Muscle of arm (tissue), 14 donors: ENCODE measurements at places on chromosomes 1 and 21.
A peak's percentile ranks its signal among the peaks of the same experiment; 100 is the strongest.

GRCh38 chr1:31981972-31982371 is 31.7 kb upstream of the KHDRBS1 start:
- no peak for DNase-seq

DNA sequence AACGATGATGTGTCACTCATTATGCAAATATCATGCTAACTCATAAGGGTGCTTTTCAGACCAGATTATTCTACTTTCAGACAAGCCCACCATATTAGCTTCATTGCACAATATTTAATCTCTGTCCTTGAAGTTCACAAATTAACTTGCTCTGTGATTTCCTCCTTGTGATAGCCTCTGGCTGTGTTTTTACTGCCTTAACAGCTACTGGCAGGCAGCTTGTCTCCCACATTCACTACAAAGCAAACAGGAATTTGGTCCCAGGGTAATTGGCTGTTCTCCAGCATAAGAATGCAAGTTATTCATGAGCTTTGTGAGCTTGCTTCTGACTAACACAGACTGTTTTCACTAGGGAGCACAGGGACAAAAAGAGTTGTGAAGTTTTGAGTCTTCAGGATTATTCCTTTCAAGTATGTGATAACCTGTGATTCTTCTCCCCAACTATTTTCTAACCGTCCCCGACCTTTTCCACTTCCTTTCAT is 87.9 kb upstream of the HMCN1 start:
- peak; percentile 56 for DNase-seq

- no peak for DNase-seq
These were observed 474.1 kb downstream of the SMYD3 start for GRCh38 chr1:246032984-246033383.

DNA sequence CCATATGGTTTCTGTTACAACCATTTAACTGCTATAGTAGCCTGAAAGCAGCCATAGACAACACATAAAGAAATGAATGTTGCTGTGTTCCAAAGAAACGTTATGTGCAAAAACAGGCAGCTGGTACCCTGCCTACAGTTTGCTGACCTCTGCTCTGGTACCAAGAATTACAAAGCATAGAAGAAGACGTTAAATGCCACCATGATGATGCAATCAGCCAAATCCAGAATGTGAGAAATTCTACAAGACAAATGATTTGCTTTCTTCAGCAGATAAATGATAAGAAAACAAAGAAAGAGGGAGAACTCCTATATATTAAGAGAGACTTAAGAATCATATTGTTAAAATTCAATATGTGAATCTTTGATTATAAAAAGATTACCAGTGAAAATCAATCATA is 97.8 kb upstream of the PDE4B start:
- no peak for DNase-seq

DNA sequence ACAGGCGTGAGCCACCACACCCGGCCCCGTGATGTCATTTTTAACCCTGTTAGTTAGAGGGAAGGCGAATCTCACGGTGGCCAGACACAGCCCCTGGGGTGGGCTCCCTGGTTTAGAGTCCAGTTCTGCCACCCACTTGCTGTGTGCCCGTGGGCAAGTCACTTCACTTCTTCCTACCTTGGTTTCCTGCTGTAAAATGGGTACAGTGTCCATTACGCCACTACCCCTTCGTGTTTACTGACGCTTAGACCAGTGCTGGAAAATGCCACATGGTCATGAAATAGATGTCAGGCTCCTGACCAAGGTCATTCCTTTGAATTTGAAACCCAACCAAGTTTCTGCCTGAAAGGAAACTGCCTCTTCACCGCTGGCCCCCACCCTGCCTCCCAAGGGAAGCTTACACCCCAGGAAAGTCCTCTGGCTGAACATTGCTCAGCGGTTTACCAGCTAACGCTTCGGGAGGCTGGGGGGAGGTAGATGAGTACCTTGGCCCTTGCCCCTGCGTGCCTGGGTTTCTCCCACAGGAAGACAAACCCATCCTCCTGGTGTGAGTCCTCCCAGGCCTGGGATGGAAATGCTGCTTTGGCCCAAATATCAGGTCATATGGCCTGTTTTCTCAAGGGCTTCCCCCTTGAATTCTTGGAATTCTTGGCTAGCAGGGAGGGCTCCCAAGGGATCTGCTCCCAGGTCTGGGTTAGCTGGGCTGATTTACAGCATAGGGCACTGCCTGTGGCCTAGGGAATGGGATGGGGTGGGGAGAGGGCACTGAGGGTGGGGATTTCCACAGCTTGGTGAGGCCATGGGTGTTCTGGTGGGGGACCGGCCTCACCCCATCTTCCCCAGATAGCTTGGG is 7.6 kb upstream of the AADACL4 start:
- DNase-seq, result no peak

GRCh38 chr1:3410142-3410925 is 44.1 kb upstream of the ARHGEF16 start:
- peak; percentile 46 for DNase-seq

- DNase-seq, result no peak
These were observed 206.0 kb downstream of the LYPLAL1 start for GRCh38 chr1:219379691-219380090.

GRCh38 chr1:73564294-73564693 is 633.7 kb downstream of the LRRIQ3 start:
- no peak for DNase-seq

- no peak for DNase-seq
These were observed 158.6 kb downstream of the SYT2 start for GRCh38 chr1:202551683-202552082.

DNA sequence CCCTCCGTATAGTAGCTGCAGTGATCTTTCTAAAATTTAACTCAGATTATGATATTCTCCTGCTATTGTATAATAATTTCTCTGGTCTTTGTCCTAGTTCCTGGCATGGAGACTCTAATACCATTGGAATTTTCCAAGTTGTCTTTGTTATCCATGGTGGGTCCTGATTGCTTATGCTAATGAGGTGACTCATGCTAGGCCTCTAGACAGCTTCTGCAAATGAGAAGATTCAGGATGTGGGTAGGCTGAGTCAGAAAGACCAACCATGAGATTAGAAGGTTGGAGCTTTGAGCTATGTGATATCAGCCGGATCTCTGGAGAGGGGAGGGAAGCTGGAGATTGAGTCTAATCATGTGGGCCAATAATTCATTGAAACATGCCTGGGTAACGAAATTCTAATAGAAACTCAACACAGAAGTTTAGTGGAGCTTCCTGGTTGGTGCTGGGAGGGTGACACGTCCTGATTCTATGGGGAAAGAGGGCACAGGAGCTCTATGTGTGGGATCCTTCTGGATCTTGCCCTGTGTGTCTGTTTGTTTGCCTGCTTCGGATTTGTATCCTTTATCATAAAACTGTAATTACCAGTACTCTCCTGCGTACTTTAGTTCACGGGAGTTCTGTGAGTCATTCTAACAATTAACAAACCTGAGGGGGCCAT is 73.2 kb upstream of the CNIH3 start:
- DNase-seq, result no peak

DNA sequence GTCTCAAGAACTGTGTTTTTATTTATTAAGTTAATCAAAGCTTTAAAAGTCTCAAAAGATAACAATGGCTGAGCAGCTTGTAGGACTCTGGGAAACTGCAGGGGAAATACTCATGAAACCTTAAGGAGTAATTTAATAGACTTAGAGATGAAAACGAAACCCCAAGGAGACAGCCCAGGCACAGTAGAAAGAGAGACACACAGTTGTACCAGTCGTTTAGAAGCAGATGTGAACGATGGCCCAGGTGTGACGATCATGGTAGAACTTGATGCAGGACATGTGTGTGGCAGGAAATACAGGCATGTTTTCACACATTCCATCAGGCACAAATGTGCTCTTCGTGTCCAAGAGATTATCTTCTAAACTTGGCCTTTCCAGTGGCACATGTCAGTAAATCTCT is 21.2 kb upstream of the MRPS6 start:
- DNase-seq, result no peak

- DNase-seq, result no peak
These were observed 68.8 kb downstream of the SMYD2 start for GRCh38 chr1:214349781-214350180.

- DNase-seq, result no peak
These were observed 850.0 kb downstream of the LTN1 start for GRCh38 chr21:28142697-28143096.

DNA sequence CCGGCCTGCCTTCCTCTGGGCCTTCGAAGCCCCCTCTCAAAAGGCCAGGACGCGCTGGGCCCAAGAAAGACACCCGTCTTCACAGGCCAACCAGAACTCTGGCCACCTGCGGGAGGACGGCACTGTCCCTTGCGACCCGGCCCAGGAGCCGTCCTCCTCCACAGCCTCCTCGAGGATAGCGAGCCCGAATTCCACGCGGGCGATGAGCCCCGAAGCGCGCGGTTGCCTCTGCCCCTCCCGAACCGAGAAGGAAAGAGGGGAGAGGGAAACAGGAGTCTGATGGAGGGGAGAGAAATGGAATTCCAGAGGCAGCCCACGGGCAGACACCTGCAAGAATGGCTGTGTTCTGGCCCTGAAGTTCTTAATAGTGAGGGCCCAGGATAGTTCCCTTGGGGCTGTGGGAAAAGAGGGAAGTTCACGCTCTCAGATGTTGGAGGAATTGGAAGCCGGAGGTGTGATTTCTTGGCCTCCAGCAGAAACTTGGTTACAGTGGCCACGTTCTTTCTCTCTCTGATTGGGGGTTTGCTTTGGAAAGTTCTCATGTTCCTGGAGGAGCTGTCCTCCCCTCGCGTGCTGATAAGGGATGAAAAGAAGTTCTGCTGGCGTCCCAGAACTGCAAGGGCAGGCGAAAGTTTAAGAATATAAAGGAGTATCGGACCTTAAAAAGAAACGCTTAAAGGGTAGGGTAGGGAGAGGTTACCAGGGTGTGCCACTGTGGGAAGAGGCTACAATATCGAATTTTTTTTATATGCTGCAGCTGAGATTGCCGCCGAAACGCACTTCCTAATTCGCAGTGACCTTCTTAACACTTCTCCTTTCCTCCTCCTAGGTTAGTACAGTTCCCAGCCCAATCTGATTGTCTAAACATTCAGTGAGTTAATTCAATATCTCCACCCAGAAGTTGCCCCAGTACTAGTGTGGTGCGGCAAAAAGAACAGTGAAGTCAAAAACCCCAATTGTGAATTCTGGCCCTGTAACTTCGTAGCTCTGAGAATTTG is 5.8 kb upstream of the SLC44A5 start:
- DNase-seq, result peak; percentile 34

DNA sequence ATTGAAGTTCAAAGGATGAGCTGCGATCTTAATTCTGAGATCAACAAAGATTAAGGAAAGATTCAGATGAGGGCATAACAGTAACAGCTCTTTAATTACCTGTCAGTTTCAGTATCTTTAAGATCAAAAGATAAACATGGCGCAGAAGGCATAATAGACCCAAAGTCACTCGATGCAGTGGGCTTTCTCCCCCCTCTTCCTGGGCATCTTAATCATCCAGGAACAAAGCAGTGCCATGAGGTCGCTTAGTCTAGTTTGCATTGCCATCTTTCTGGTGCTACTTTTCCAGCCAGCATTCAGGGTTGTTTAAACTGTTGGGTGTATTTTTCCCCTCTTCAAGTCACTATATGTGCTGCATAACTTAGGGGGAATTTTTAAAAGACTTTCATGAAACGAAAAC is 72.3 kb downstream of the HUNK start:
- DNase-seq, result no peak

DNA sequence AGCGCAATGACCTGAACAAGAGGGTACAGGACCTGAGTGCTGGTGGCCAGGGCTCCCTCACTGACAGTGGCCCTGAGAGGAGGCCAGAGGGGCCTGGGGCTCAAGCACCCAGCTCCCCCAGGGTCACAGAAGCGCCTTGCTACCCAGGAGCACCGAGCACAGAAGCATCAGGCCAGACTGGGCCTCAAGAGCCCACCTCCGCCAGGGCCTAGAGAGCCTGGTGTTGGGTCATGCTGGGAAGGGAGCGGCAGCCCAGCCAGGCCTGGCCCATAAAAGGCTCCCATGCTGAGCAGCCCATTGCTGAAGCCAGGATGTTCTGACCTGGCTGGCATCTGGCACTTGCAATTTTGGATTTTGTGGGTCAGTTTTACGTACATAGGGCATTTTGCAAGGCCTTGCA is 5.4 kb upstream of the CCDC28B start:
- DNase-seq, result no peak

- no peak for DNase-seq
These were observed 6.8 kb upstream of the ALDH4A1 start for GRCh38 chr1:18908911-18909771.

GRCh38 chr1:83626603-83627002 is 372.3 kb downstream of the TTLL7 start:
- no peak for DNase-seq

DNA sequence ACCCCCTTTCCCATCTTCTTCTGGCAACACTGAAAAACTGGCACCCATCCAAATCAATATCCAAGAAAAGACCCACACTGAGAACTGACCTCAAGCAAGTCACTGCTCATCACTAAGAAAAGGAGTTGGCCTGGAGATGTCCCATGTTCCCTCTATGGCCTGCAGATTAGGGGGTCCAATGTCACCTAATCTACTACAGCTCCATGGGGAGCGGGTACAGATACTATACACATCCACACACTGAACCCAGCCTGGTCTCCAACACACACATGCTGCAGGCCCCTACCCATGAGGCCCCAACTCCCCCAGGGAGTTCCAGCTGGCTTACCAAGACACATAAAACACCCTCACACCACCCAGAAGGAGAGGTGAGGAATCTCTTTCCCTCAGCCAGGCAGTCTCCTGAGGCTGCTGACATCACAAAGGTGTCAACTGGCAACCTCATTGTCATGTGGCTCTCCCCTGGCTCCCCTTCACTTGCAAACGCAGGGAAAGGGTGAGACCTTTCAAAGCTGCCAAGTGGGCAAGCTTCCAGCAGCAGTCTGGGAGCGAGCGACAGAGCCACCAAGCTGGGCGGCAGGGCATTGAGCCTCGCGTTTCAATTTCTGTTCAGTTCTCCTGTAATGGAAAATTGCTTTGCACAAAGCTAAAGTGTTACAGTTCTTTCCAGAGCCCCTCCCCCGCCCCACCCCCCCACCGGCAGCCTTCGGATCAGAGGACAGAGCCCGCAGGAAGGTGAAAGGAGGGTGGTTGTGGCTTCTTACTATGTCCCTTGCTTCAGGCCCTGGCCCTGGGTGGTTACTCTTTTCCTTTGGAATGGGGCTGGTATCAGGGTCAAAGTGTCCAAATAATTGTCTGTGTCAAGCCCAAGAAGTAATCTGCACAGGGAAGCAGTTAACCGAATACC is at the start of gene LRRC52:
Gene LRRC52 (plus strand): TSS at position 469 of the 907 bp plus-strand sequence. CDS start 297 bp downstream, at position 766.
- DNase-seq, result peak; percentile 51

GRCh38 chr1:27060891-27061290 is 48.2 kb upstream of the TENT5B start:
- DNase-seq, result no peak

- DNase-seq, result no peak
These were observed 22.1 kb downstream of the CRYAA start for GRCh38 chr21:43190951-43191350.
